ENCODE measurements at places on chromosomes 12 and 14. TPM values are rescaled to one million over a fixed set of nuclear protein-coding genes. Genes with fewer than 3 reads are reported as not detected.

- no peak overlapping the region for H3K27ac ChIP-seq
- no peaks in the 10 kb centered on the region for H3K4me1 ChIP-seq
- no peaks in the 10 kb centered on the region for H3K36me3 ChIP-seq
These were observed 173.5 kb downstream of the PAX9 start for GRCh38 chr14:36835128-36835527.

- H3K36me3 ChIP-seq = no peaks in the 10 kb centered on the region
- no peak for DNase-seq
- H3K27ac ChIP-seq = no peak overlapping the region
- peaks cover 4% of the 10 kb centered on the region for H3K4me1 ChIP-seq
- H3K4me3 ChIP-seq = no peak overlapping the region
These were observed 6.1 kb upstream of the LRP1-AS start for GRCh38 chr12:57153415-57153997.

GRCh38 chr12:69404851-69405565 is 45.5 kb downstream of the YEATS4 start:
- no peak overlapping the region for H3K4me3 ChIP-seq
- no peaks in the 10 kb centered on the region for H3K27me3 ChIP-seq
- peaks cover 6% of the 10 kb centered on the region for H3K36me3 ChIP-seq
- no peak overlapping the region for H3K27ac ChIP-seq
- no peaks in the 10 kb centered on the region for H3K4me1 ChIP-seq
- DNase-seq = no peak

Gene TNS2
- total RNA-seq = 2.1 TPM

Gene CD9
- 26.4 TPM for total RNA-seq

Gene KRT75
- total RNA-seq = not detected

Gene ACSS3
- total RNA-seq = not detected

DNA sequence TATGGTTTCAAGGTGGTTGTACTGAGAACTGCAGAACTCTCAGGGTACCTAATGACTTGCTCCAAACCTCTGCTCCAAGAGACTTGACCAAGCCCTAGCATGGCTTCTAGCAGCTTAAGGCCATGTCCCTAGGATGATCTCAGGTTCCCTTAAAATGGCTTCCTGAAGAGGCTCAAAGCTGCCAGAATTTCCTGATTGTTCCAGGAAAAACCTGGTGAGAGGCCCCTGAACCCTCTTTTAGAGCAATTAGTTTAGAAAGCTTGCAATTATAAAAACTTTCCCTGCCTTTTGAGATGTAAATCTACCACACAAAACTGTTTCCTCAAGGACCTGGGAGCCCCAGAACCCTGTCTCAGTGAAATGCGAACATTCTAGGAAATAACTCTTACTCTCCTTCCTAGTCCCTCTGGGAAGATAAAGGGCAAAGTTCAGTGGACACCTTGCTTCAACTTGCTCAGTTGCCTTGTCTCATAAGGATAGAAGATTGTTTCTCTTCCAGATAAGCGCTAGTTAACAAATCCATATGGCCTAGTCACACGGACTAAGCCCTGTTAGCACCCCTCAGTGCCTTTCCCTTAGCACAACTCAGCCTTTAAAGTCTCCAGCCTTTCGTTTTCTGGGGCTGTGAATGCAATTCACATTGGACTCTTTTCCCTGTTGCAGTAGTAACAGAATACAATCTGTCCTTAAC is 2.5 kb downstream of the CMAS start:
- no peak for DNase-seq
- H3K4me3 ChIP-seq = no peak overlapping the region
- no peaks in the 10 kb centered on the region for H3K27me3 ChIP-seq
- peaks cover 28% of the 10 kb centered on the region for H3K36me3 ChIP-seq
- peaks cover 32% of the 10 kb centered on the region for H3K4me1 ChIP-seq

- H3K36me3 ChIP-seq = no peaks in the 10 kb centered on the region
- H3K27me3 ChIP-seq = no peaks in the 10 kb centered on the region
- no peak overlapping the region for H3K27ac ChIP-seq
- H3K4me1 ChIP-seq = peaks cover 6% of the 10 kb centered on the region
These were observed 867.2 kb downstream of the BCL11B start for GRCh38 chr14:98404811-98405210.

Gene ARHGEF25
- 2.3 TPM for total RNA-seq

Gene CLEC4C
- not detected for total RNA-seq

DNA sequence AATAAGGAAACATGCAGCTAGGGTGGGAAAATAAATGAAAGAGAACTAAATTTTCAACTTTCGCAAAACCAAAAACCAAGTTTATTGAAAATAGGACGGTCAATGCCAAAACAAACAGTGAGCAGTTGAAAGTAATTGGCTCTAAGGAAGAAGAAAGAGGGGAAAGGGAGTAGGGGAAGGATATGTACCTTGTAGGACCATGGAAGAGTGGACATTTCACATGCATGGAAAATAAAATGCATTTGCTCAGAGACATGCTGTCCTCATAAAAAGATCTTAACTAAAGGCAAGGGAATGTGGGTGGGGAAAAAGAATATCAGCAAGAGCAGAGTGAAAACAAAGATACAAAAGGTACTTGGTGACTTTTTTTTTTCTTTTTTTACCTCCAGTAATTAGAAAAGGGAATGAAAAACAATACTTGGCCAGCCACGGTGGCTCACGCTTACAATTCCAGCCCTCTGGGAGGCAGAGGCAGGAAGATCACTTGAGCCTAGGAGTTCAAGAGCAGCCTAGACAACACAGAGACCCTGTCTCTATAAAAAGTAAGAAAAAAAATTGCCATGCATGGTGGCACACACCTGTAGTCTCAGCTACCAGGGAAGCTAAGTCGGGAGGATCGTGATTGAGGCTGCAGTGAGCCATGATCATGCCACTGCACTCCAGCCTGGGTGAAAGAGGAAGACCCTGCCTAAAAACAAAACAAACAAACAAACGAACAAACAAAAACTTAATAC is 6.6 kb downstream of the TXNDC16 start:
- no peak overlapping the region for H3K4me3 ChIP-seq
- peaks cover 7% of the 10 kb centered on the region for H3K4me1 ChIP-seq
- no peaks in the 10 kb centered on the region for H3K27me3 ChIP-seq
- H3K36me3 ChIP-seq = peaks cover 3% of the 10 kb centered on the region
- no peak for DNase-seq

- no peaks in the 10 kb centered on the region for H3K4me1 ChIP-seq
- no peak overlapping the region for H3K27ac ChIP-seq
- peaks cover 7% of the 10 kb centered on the region for H3K27me3 ChIP-seq
- no peak overlapping the region for H3K4me3 ChIP-seq
These were observed 39.9 kb upstream of the BICDL1 start for GRCh38 chr12:119949145-119949544.

DNA sequence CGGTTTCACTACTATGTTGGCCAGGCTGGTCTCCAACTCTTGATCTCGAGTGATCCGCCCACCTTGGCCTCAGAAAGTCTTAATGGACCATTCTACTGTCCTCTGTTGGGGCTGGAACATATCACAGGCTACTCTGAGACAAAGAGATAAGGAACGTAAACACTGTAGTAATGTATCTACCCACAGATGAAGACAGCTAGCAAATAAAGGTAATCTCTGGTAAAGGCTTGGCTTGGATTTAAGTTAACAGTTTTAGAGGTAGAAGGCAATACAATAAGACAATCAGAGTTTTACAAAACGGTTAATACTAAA is 44.6 kb upstream of the ISM2 start:
- no peak for DNase-seq
- peaks cover 21% of the 10 kb centered on the region for H3K36me3 ChIP-seq
- no peak overlapping the region for H3K4me3 ChIP-seq
- peaks cover 5% of the 10 kb centered on the region for H3K4me1 ChIP-seq
- no peaks in the 10 kb centered on the region for H3K27me3 ChIP-seq
- no peak overlapping the region for H3K27ac ChIP-seq

Gene CCNB1IP1
- total RNA-seq = 46.8 TPM

GRCh38 chr12:3493043-3493858 is 2.2 kb downstream of the PRMT8 start:
- H3K27ac ChIP-seq = no peak overlapping the region
- no peak overlapping the region for H3K4me3 ChIP-seq
- peaks cover 54% of the 10 kb centered on the region for H3K27me3 ChIP-seq
- no peaks in the 10 kb centered on the region for H3K36me3 ChIP-seq

DNA sequence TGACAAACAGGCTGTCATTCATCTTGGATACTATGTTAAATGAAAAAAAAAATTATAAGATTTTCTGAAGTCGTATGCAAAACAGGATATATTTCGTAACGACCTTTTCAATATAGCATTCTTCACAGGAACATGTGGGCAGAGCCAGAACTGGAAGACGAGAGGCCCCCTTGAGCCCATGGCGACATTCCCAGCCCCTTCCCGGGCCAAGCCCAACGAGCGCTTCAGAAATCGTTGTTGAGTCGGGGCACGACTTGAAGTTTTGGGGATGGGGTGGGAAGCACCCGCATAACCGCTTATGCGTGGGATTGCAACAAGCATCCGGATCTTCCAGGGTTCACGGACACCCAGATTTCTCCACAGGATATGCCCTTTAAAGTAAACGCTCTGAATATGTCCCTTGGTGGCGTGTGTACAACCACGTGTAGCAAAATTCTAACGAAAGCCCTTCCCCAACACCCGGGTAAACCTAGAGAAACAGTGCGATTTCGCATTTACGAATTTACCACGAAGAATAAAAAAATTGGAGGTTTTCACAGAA is 736 bp downstream of the C14orf39 start:
- DNase-seq = no peak
- no peak overlapping the region for H3K4me3 ChIP-seq
- peaks cover 2% of the 10 kb centered on the region for H3K4me1 ChIP-seq
- H3K27ac ChIP-seq = no peak overlapping the region
- peaks cover 21% of the 10 kb centered on the region for H3K27me3 ChIP-seq

Measured in activated T-helper 2 cell treated with anti-CD3 and anti-CD28 coated beads, Interferon-gamma antibody, Interleukin-2, Interleukin-4, amounts not matched to agents 10 μg/mL and 5 μg/mL and 100 μg/mL, durations not matched to agents 14 hours and 24 hours and 36 hours (primary cell).